SK-MEL-5 (cell line): ENCODE measurements at places on chromosomes 5 and 9. TPM values are rescaled to one million over a fixed set of nuclear protein-coding genes. Genes with fewer than 3 reads are reported as not detected.

DNA sequence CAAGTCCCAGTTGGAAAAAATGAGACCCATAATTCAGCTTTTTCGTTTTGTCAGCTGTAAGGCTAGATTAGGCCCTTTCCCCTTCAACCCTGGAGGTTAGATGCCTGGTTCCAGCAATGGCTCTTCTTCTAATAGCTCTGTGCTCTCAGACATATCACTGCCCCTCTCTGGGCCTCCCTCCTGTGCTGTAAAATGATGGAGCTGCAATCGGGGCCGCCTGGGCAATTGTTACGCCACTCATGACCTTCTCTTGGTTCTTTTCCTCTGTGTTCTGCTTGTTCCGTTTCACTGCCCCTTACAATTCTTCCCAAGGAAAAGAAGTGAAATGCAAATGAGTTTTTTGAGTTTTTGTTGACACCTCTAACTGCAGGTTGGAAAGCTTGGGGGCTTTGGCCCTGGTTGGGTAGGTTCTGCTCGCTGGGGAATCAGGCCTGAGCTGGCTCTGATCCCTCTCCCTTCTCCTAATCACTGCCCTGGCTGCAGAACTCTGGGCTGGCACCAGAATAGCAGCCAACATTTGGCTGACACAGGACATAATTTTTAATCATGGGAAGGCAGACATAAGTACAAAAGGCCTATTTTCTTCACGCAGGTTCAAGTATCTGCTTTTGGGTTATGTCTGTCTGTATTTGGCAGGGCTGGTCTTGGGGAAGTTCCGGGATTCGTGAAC, 110.9 kb downstream of the FOXD1 start:
- no peak for DNase-seq

- DNase-seq: no peak
Observed at GRCh38 chr5:542319-543311, 18.4 kb upstream of the SLC9A3 start.

CTXN3 gene
- total RNA-seq: not detected in 2 replicates

PSD2 gene
- total RNA-seq: 0.08 TPM in 2 replicates
